OCI-LY7 (cell line): ENCODE measurements at places on chromosomes 6 and 20. TPM values are rescaled to one million over a fixed set of nuclear protein-coding genes. Genes with fewer than 3 reads are reported as not detected.

PRELID3B gene
- total RNA-seq, result 119 and 122 TPM in 2 replicates

ANKRD66 gene
- total RNA-seq, result not detected in 2 replicates

PHIP gene
- total RNA-seq, result 46.6 and 48.4 TPM in 2 replicates

POM121L2 gene
- total RNA-seq, result not detected in 2 replicates

SLC44A4 gene
- total RNA-seq, result not detected in 2 replicates

ELOVL2 gene
- not detected in 2 replicates for total RNA-seq
